ENCODE measurements at places on chromosomes 12 and 14. TPM values are rescaled to one million over a fixed set of nuclear protein-coding genes. Genes with fewer than 3 reads are reported as not detected.

Gene CD69
- polyA plus RNA-seq: 1.2 TPM

Gene MEG3
- 69.1 TPM for polyA plus RNA-seq

Gene SLC39A5
- polyA plus RNA-seq: 51.5 TPM

Gene SLC5A8
- polyA plus RNA-seq: 37.1 TPM

Gene CEBPE
- 0.26 TPM for polyA plus RNA-seq

Gene C1QL4
- 2.2 TPM for polyA plus RNA-seq

Gene KCNH5
- 0.08 TPM for polyA plus RNA-seq

Gene ARMH4
- 73.6 TPM for polyA plus RNA-seq

Gene ERP27
- 26.6 TPM for polyA plus RNA-seq

Gene AKAP5
- polyA plus RNA-seq: 6.1 TPM

Gene PLCZ1
- polyA plus RNA-seq: 1.2 TPM

Gene CHGA
- 0.60 TPM for polyA plus RNA-seq

Gene C12orf54
- 0.77 TPM for polyA plus RNA-seq

Gene GPR84
- polyA plus RNA-seq: 0.18 TPM

Gene ANKS1B
- 4.0 TPM for polyA plus RNA-seq

Gene IFNG
- not detected for polyA plus RNA-seq

Gene RALGAPA1
- polyA plus RNA-seq: 30.3 TPM

Gene KRT78
- not detected for polyA plus RNA-seq

Gene P2RX7
- polyA plus RNA-seq: 1.1 TPM

Gene PSMA6
- polyA plus RNA-seq: 199 TPM

Gene POTEM
- not detected for polyA plus RNA-seq

Gene DNAI7
- polyA plus RNA-seq: 7.7 TPM

Gene PPP1R3E
- polyA plus RNA-seq: 15.6 TPM

Gene NYNRIN
- 53.0 TPM for polyA plus RNA-seq

Gene ENDOU
- polyA plus RNA-seq: 0.13 TPM

Gene PYGL
- polyA plus RNA-seq: 18.9 TPM

Gene ZFYVE21
- 59.6 TPM for polyA plus RNA-seq

Gene SOX5
- polyA plus RNA-seq: 6.2 TPM

Gene ASB2
- polyA plus RNA-seq: 0.59 TPM

Gene OAS2
- 10.4 TPM for polyA plus RNA-seq

Gene GARIN6
- polyA plus RNA-seq: 0.07 TPM

Gene TDRD9
- polyA plus RNA-seq: 2.8 TPM

Gene RAB15
- 36.9 TPM for polyA plus RNA-seq

Gene ZNF140
- polyA plus RNA-seq: 38.2 TPM
